Suppressor macrophage treated with lipopolysaccharide for 1 hour (primary cell): ENCODE measurements at places on chromosomes 12 and 14.

DNA sequence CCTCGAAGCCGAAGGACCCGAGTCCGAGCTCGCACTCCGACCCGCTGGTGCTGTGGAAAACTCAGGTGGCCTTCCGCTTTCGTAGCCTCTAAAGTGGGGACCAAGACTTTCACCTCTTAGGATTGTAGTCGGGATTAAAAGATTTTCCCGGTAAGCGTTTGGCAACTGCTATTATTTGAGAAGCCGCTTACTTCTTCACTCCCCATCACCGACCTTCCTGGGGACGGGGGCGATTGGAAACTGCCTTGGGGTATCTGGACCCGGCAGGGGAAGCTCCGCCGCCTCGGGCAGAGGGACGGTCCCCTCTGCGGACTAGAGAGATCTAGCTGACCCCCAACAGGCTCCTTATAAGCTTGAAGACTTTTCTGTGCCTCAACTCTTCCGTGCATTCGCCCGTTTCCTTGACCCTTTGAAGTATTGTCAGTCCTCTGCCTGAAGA is 659 bp downstream of the TRAFD1 start:
- DNase-seq: no peak

- DNase-seq: no peak
Measured at GRCh38 chr14:24240110-24240918, 2.1 kb downstream of the TINF2 start.

- no peak for DNase-seq
Measured at GRCh38 chr12:85301051-85301450, 21.0 kb downstream of the ALX1 start.

DNA sequence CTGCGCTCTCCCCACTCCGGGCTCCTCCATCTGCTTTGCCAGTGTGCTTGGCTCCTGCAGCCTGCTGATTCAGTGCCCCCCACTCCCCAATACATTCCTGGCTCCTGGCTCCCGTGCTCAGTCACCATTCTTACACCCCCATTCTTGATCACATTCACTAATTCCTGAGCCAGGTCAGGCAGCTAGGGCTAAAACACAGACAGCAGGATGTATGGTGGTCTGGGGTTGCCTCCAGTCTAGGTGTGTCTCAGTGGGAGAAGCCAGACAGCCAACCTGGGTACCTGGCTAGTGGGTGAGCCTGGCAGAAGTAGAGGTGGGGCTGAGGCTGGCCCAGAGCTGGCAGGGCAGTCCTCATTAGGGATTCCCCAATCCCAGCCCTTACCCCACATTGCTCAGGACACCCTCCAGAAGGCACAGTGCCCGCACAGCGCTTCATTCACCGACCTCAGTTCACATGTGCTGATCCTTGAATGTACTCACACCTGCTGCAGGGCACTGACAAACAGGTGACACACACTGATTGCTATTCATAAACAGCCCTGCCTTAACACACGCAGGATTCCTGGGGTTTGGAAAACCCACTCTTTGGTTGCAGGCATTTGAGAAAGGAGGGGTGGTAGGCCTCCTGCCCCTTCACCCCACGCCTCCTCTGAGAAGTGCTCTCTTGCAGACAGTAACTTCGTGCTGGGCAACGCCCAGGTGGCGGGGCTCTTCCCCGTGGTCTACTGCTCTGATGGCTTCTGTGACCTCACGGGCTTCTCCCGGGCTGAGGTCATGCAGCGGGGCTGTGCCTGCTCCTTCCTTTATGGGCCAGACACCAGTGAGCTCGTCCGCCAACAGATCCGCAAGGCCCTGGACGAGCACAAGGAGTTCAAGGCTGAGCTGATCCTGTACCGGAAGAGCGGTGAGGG is 1.7 kb downstream of the KCNH3 start:
- no peak for DNase-seq

- DNase-seq: no peak
Measured at GRCh38 chr12:71303199-71303598, 136.4 kb upstream of the LGR5 start.

- DNase-seq: no peak
Measured at GRCh38 chr14:100629696-100630095, 42.5 kb upstream of the BEGAIN start.

- no peak for DNase-seq
Measured at GRCh38 chr14:82500222-82500621, 966.6 kb upstream of the SEL1L start.

GRCh38 chr14:48391661-48392060 is 716.3 kb upstream of the MDGA2 start:
- DNase-seq: no peak

DNA sequence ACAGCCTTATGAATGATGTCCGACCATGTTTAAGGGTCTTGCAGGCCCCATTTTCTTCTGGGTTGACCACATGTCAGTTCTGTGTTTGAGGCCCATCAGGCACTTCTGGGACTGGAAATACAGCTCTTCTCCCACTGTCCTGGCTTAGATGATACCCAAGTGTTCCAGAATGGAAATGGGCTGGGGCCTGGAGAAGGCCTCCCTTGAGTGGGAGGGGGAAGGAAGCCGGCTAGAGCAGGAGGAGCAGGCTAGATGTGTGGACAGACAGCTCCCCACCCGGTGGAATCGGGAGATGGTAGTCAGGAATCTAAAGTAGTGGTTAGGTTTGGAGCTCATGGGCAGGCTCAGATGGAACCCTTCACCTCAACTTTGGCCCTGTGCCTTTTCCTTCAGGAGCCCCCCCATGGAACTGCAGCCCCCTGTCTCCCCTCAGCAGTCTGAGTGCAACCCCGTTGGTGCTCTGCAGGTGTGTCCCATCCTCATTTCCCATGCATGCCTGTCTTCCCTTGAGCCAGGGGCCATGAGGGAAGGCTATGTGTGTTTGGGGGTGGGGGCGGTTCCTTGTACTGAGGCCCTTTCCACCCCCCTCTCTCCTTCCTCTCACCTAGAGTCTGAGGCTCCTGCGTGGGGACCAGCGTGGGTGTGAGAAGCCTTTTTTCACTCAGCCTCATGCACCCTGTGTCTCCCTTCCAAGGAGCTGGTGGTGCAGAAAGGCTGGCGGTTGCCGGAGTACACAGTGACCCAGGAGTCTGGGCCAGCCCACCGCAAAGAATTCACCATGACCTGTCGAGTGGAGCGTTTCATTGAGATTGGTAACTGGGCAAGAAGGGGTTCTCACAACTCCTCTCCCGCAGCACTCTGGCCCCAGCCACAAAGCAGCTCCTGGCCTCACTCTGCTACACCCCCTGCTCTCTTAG is 3.0 kb downstream of the NPFF start:
- DNase-seq: no peak

DNA sequence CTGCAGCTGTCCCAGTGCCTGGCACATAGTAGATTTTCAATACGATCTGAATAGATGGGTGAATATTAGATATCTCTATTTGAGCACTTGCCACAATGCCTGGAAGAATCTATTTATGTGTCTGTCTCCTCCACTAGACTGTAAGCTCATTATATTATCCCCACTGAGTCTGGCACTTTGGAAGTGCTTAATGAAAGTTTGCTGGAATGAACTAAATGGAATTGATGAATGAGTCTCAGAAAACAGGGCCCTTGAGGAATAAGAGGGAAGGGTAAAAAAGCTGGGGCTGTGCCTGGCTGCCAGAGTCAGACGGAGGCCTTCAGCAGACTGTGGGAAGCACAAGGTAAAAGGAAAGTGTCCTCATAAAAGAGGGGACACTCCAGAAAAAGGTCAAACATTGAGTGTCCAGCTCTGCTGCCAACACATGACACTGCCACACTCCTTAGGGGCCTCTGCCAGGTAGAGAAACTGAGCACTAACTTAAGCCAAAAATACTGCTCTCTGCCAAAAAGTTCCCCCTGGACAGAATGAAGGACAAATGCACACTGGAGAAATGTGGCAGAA is 39.3 kb downstream of the GLT8D2 start:
- DNase-seq: no peak

DNA sequence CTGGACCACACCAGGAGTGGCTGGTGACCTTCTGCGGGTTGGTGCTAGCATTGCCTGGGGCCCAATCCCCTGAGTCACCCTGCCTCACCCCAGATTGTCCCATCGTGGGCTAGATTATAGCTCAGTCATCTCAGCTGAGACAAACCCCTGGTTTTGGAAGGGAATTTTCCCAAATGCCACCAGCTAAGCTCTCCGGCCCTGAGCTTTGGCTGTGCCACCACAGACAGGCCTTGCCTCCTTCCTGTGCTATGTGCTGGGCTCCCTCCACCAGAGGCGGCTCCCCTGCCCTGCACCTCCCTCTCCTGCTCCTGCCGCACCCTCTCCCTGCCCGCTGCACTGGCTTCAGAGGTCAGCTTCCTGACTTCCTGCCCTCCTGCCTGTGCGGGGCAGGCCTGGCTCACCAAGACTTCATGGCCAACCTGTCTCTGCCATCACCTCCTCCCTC is 196.3 kb downstream of the TSPAN9 start:
- no peak for DNase-seq

GRCh38 chr12:117853600-117853999 is 115.2 kb downstream of the KSR2 start:
- DNase-seq: no peak

DNA sequence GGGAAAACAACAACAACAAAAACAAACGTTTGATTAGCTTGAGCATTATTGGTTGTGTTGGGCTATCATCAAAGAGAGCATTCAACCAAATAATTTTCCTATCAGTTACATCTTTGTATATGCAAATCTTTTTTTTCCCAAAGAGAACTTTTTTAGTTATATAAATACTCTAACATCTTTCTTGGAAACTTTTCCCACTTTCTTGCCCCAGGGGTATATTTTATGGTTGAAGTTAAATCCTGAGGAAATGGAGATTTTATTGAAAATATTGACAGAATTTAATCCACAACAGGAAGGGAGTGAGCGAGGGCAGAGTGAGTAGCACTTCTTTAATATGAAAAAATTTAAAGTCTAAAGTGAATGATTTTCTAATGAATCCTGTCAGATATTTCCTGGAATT is 120.9 kb upstream of the NPAS3 start:
- DNase-seq: no peak
